Left ventricle myocardium inferior (tissue), 1 donor: ENCODE measurements at places on chromosomes 7 and 10. TPM values are rescaled to one million over a fixed set of nuclear protein-coding genes. Genes with fewer than 3 reads are reported as not detected.

COL1A2 gene
- total RNA-seq, result 96.6 TPM

GRCh38 chr7:64880322-64881297 is 22.5 kb upstream of the ZNF273 start:
- DNase-seq, result no peak
- peaks cover 32% of the 10 kb centered on the region for H3K27me3 ChIP-seq
- peaks cover 26% of the 10 kb centered on the region for H3K4me1 ChIP-seq
- H3K27ac ChIP-seq, result no peak overlapping the region
- H3K36me3 ChIP-seq, result no peaks in the 10 kb centered on the region

- H3K27me3 ChIP-seq, result peaks cover 8% of the 10 kb centered on the region
- DNase-seq, result no peak
- no peaks in the 10 kb centered on the region for H3K36me3 ChIP-seq
- no peak overlapping the region for H3K27ac ChIP-seq
- H3K4me1 ChIP-seq, result no peaks in the 10 kb centered on the region
These were observed 1.5 kb downstream of the SCART1 start for GRCh38 chr10:133455196-133455595.

CRYGN gene
- total RNA-seq, result 0.41 TPM

- H3K36me3 ChIP-seq, result no peaks in the 10 kb centered on the region
- no peak for DNase-seq
- H3K27me3 ChIP-seq, result no peaks in the 10 kb centered on the region
- no peaks in the 10 kb centered on the region for H3K4me1 ChIP-seq
These were observed 68.8 kb upstream of the TMEM140 start for GRCh38 chr7:135079068-135079467.

DNA sequence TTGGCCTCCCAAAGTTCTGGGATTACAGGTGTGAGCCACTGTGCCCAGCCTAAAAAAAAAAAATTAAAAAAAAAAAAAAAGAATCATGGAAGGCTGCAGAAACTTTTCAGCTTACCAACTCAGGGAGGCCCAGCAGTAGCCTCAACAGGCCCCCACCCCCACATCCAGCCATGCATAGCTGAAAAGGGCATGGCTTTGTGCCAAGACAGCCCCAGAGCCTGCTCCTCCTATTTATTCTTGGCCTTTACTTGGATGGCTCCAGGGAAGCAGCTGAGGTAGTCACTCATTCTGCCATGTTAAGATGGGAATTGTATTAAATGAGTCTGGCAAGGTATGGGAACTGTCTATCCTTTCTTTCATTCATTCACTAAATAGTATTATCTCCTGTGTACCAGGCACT is 13.7 kb upstream of the CNNM2 start:
- DNase-seq, result no peak
- no peak overlapping the region for H3K27ac ChIP-seq
- H3K4me3 ChIP-seq, result no peak overlapping the region
- H3K4me1 ChIP-seq, result no peaks in the 10 kb centered on the region
- H3K27me3 ChIP-seq, result no peaks in the 10 kb centered on the region

GRCh38 chr7:105289704-105290103 is 99.0 kb downstream of the SRPK2 start:
- H3K4me1 ChIP-seq, result no peaks in the 10 kb centered on the region
- H3K36me3 ChIP-seq, result no peaks in the 10 kb centered on the region
- no peaks in the 10 kb centered on the region for H3K27me3 ChIP-seq
- H3K4me3 ChIP-seq, result no peak overlapping the region
- no peak for DNase-seq
